Activated CD8-positive, alpha-beta T cell treated with anti-CD3 and anti-CD28 coated beads, Interleukin-2, amount 10 ng/mL, durations not matched to agents 7 days and 5 days (primary cell): ENCODE measurements at places on chromosomes 13 and 19.

GRCh38 chr13:62207388-62207787 lies 791.7 kb upstream of the PCDH20 start:
- no peak for DNase-seq

- DNase-seq: no peak
Measured at GRCh38 chr13:47066226-47066625, 169.4 kb upstream of the HTR2A start.

DNA sequence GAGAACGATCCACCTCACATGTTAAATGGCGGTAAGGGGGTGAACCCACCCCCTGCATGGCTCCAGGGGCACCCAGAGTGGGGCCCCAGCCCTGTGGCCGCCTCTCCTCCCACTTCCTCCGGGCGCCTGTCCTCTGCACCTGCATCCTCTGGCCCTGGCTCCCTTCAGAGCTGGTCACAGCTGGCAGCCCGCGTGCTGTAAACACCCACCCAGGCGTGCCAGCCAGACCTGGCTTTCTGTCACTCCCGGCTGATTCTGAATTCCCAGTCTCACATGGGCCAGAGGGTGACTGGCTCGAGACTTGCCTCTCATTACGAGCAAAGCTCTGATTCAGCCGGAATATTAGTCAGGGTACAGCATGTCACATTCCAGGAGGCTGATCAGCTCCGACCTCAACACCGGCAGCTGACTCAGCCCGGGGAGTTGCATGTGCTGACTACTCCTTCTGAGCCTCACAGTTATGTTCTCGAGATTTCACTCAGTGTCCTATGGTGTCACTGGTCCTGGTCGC lies 75.1 kb downstream of the GNG7 start:
- DNase-seq: no peak

DNA sequence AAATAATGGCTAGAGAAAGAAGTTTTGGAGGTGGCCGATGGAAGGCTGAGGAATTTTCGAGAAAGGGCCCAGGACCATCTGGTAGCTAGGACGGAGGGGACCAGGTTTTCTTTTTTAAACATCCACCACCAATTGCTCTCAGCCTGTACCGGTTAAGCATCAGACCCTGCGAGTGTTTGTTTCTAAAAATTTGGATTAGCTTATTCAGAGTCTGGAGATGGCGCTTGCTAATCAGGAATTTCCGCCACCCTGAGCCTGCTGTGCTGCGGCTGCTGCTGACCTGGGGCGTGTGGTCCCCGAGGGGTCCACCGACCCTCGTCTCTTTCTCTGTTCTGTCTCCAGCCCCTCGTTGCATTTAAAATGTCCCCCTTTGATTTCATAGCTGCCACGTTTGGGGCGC lies 2.0 kb downstream of the UHRF1 start:
- no peak for DNase-seq

- DNase-seq: no peak
Measured at GRCh38 chr19:49894879-49895565, 1.7 kb downstream of the IL4I1 start.

DNA sequence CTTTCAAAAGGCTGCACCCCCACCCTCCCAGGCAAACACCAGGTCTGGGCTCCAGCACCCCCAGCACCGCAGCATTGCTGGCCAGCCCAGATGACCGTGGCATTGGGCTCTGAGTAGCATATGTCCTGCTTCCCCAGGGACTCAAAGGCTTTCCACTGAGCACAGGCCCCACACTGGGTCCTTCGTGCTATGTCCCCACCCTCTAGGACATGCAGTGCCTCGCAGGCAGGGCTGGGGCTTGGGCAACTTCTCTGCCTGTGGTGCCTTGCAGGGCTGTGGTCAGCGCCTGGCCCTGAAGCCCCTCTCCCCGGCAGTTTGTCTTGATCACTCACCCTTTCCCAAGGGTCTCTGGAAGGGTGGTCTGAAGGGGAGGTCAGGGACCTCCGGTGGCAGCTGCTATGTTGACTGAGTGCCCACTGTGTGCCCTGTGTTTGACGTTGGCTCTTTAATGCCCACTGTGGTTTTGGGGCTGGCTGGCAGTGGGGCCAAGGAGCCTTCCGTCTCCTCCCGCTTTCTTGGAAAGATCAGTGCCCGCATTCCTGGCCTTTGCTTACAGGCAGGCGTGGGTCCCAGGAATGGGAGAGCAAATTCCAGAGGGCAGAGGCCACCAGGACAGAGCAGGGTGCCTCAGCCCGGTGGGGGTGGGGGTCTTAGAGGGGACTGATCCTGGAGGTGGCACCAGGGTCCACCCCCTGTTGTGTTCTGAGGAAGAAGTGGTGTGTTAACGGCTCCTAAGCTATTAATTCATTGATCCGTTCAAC lies 20.3 kb upstream of the CRTC1 start:
- DNase-seq: no peak

DNA sequence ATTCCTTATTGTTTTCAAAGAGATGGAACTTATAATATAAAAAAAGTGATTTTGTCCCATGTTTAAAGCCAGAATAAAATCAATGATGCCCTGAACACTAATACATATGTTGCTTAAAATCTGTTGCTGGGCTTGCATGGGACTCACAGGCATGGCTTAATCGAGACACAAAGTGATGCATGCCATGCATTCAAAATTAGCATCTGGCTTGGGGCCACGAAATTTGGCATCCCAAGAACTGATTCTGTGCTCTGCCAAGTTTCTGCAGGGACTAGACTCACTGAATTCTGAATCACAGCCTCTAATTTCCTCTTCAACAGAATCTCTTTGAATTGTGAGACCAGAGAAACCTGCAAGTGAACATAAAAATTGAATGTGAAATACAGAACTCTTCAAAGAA lies 109.2 kb downstream of the PCDH17 start:
- no peak for DNase-seq

GRCh38 chr19:18850471-18851375 lies 19.0 kb downstream of the UPF1 start:
- no peak for DNase-seq

GRCh38 chr13:24038841-24039330 lies 121.6 kb upstream of the SPATA13 start:
- DNase-seq: no peak

- no peak for DNase-seq
Measured at GRCh38 chr13:52847682-52848432, 583 bp downstream of the PCDH8 start.

GRCh38 chr19:30565636-30566035 lies 193.5 kb downstream of the ZNF536 start:
- no peak for DNase-seq

GRCh38 chr19:38148337-38148736 lies 75.7 kb downstream of the DPF1 start:
- DNase-seq: no peak

DNA sequence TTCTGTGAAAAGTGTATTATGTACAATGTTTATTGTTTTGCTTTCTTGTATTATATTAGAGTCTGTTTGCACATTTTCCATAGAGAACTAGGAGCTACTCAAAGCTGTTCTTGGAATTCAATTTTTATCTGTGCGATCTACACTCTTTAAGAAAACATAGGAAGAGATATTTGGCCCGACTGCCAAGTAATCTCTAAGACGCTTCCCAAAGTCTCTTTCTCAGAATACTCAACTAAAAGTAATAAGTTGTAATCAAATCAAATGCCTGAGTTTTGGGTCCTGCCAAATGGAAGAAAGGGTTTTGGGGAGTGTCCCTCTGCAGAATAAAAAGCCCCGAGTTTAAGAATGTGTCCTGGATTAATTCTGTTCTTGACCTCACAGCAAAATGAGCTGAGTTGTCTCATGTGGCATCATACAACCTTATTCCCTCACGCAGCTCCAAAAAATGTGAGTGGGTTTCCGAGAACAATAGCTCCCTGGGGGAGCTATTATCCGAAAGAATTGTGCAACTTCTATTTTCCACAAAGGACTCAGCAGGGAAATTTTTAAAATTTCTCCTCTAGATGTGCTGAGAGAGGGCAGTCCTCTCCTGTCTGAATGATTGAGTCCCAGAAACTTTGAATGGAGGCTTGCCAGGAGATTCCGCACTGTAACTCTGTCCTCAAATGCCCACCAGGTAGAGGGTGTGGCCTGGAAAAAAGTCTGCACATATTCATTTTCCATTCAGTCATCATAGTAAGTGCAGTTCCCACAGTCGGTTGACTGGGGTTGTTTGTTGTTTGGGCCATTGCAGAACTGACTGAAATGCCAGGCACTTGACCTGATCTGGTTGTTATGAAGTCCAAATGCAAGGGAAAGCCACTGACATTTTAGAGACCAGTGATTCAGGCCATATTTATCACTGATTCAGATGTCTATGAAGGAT lies 280.0 kb upstream of the SOX21 start:
- DNase-seq: no peak

DNA sequence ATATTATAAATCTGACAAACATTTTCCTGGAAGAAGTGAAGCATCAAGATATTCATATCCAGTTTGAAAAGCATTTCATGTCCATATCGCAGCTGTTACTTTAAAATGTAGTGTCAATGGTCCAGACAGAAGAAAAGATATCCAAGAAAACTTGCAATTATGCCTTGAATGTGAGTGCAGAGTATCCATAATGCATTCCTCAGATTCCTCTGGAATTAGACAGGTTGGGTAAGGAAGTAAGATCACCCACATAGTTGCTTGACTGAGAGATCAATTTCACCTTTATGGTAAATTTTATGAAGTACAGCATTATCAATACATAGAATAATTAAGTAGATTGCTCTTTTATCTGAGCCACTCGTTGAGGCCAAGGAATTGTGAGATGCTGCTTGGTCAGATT lies 327.0 kb upstream of the SLITRK5 start:
- no peak for DNase-seq

DNA sequence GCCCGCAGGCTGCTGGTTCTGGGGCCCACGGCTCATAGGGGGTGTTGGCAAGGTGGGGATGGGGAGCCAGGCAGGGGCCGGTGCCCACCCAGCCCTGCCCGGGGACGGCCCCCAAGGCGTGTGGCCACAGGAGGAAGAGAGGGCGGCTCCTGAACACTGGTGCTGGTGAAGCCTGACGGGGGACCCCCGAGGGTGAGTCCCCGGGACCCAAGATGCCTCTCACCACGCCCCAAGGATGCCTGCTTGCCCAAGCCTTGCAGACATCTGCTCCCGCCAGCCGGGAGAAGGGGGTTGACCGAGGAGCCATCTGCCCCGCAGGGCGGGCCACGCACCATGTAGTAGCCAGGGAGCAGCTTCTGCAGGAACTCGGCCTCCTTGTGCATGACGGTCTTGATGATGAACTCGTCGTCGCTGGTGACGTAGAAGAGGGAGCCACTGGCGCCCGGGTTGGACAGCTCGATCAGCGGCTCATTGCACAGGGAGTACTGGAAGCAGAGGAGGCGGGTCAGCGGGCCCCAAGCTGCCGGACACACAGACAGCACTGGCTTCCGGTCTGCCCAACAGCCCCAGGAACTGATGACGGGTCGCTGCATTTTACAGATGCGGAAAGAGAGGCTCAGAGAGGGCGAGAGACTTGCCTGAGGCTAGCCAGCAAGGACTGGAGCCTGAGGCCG lies 29.6 kb upstream of the CACTIN start:
- no peak for DNase-seq

GRCh38 chr19:29401712-29402421 lies 123.9 kb upstream of the VSTM2B start:
- no peak for DNase-seq

- no peak for DNase-seq
Measured at GRCh38 chr13:103815619-103816018, 749.4 kb upstream of the SLC10A2 start.

DNA sequence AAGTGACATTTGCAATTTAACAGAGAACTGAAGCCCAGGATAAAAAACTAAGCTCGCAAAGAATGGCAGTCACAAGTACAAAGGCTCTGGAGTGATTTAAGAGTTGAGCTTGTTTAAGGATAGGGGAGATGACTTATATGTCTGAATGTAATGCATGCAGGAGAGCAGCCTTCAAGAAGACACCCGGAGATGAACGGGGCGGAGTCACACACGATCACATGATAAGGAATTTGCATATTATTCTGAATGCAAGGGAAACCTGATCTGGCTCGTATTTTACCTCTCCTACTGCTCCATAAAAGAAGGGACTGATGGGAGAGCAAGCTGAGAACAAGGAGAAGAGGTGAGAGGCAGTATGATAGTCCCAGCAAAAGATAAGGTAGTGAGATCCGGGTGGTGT lies 12.9 kb downstream of the TBC1D4 start:
- no peak for DNase-seq

GRCh38 chr13:50629966-50630365 lies 213.5 kb downstream of the DLEU7 start:
- no peak for DNase-seq

DNA sequence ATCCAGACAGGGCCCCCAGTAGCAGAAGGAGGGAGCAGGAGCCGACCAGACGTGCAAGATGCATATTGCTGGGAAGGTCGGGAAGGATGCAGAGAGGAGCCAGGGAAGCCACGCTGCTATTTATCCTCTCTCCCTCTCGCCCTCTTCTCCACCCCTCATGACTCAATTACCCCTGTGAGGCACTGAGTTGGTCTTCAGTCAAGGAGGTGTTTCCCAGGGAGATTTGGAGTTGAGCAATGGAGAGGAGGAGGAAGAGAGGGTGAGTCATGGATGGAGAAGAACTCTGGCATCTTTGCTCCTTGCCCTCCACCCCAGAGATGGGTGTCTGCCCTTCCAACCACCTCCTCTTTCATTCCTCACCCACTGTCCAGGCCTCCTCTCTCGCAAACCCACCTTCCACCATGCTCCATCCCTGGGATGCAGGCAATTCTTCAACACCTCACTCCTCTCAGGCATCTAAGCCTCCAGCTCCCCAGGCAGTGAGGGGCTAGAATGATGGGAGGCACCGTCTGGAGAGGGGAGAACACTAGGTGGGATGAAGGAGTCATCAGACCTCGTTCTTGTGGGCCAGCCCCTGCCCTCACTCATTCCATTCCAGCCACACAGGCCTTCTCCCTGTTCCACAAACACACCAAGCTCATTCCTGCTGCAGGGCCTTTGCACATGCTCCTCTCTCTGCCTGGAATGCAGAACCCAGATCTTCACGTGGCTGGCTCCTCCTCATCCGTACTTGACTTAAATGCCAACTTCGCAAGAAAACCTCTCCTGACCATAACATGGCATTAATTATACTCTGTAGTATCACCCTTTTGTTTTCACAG lies at the start of gene SBSN:
Gene SBSN (minus strand): TSS at position 94 of the 821 bp plus-strand sequence. CDS start 30 bp downstream, at position 64.
- no peak for DNase-seq

DNA sequence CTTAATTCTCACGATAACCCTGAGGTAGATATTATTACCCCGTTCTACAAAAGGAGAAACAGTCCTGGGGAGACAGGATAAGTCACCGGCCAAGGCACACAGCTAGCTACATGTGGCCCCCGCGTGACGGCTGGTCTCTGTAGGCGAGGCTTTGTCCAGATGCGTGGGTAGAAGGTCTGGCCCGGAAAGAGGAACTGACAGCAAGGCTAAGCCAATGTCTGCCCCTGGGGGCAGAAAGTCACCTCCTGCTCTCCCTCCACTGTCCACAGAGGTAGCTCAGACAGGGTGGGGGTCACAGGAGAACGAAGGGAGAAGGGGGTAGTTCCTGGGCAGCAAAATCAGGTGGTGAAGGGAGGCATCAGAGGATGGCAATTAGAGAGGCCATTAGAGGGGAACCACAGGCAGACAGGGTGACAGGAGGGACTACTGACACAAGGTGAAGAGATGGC lies 1.8 kb downstream of the APOC4 start:
- no peak for DNase-seq

DNA sequence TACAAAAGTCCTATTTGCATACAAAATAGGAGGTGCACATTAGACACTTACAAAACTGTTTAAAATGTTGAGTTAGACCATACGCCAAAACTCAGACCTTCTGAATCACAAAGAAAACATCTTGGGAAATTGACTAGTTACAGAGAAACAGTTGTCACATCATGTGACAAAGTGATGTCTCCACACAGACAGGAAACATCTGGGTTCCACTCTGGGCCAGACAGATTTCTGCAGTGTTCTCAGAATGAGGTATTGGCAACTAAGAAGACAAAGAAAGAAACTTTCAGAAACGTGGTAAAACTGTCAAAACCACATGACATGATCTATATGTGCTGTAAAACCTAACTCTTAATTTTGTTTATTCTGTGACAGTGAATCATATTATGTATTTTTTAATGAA lies 6.7 kb downstream of the ZNF793 start:
- DNase-seq: no peak
